ENCODE measurements at places on chromosomes 2 and 18.

DNA sequence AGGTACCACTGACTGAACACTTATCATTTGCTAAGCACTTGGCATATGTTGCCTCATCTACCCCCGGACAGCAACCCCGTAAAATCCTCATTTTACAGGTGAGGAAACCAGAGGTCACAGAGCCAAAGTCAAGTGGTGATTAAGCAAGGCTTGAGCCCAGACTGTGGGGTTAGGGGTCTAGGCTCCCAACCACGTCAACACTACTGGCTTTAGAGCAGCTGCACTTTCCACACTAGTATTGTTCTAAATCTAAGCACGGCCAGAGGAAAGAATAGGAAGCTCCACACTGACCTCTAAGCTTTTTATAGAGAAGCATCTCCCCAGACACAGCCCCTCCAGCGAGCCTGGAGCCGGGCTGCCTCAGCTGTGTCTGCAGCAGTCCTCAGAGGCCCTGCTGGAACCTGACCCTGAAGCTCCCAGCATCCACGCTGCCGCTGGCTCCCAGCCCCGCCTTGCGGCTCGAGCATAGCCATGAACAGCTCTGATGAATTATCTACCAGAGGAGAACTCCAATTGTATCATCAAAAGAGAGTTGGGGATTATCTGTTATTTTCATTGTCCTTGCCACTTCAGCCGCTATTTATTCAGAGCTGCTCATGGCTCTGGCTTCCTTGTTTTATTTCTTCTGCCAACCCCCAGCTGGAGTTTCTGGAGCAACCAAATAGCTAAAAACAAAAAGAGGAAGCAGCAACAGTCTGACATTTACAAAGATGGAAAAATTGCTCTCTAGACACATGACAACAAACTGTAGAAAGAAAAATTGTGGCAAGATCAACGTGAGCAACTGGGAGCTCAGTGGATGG is 62.2 kb upstream of the RTN4 start:
- no peak for DNase-seq

DNA sequence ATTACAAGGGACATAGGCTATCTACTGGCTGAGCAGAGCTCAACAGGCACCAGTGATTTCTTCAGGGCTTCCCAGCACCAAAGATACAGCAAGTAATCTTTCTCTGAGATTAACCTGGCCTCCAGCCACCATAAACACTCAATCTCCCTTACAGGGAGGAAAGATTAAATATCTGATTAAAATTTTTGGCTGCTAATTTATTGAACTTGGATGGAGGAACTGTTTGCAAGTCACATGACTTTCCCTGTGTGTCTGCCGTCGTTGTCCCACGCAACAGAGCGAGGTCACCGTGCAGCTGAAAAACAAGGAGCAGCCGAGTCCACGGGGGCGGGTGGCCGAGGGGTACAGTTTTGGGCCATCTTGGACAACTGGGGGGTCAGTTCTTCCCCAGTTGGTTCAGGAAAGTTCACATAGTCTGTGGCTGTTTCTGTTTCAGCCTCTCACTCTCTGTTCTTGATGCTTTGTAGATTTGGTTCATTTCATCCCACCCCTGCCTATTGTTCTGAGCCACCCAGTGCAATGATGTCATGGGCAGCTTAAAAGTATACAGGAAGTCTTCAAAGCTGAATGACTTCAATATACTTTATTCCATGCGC is 186.8 kb upstream of the CTAGE1 start:
- DNase-seq = no peak

DNA sequence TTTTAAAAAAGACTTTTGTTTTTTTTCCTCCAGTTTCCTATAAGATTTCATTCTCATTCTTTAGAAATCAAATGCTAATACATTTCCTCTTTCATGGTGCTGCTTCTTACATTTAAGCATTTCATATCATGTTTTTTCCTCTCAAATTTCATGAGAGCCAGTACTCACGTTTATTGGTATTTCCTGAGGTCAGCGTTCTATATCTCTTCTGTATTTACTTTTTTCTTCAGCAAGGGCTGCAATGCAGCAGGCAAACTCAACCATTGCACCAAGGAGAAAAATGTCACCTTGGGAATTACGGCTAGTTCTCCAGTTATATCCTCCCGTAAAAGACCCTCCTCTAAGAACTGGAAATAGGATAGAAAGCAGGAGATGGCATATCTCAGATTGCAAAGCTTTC is 32.4 kb downstream of the UPP2 start:
- no peak for DNase-seq

- no peak for DNase-seq
Observed at GRCh38 chr2:30801821-30802455, 5.3 kb downstream of the CAPN13 start.

DNA sequence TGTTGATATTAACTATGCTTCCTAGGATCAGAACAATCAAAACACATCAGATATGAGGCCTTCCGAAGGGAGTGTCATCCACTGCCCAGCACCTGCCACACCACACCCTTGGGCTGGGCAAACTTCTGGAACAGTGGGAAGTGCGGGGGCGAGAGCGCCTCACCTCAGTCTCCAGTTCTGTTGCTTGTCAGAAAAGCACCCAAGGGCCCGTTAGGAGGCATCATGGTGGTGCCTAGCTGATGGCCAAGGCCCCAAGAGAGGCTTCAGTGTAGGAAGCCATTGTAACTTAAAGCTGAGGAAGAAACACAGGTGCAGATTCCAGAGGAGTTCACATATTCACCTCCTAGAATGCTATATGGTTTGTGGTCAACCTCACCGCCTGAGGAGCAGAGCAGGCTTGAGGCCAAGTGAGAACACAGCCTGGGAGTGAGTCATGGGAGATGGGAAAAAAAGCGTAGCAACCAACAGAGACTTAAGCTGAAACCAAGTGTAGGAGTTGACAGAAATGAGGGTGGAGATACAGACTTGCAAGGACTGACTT is 85.1 kb upstream of the ATL2 start:
- DNase-seq = no peak

- no peak for DNase-seq
Observed at GRCh38 chr2:64524604-64525316, 632 bp downstream of the AFTPH start.

DNA sequence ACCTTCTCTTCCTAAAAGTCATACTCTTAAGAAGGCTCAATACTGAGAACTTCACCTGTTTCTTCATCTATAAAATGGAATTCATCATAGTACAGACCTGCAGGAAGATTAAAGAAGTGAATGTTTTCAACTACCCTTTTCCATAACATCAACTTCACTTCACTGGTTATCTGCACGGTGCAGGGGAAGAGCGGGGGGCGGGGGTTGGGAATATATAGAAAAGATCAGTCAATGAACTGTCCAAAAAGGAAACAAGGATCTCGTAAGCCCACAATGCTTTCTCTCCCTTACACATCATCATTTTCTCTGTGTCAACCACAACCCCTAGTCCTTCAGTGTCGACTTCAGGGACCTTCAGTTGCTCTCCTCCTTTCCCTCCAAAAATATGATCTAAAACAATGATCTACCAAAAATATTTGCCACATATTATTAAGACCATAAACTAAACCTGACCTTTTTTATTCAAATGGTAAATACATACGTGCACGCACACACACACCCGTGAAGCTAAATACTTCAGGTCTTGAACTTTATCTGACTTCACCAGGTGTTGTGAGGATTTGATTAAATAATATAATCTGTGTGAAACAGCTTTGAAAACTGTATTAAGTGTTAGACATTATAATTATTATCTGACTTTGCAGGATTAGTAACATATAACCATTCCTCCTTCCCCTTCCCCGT is 4.9 kb downstream of the MBOAT2 start:
- no peak for DNase-seq

DNA sequence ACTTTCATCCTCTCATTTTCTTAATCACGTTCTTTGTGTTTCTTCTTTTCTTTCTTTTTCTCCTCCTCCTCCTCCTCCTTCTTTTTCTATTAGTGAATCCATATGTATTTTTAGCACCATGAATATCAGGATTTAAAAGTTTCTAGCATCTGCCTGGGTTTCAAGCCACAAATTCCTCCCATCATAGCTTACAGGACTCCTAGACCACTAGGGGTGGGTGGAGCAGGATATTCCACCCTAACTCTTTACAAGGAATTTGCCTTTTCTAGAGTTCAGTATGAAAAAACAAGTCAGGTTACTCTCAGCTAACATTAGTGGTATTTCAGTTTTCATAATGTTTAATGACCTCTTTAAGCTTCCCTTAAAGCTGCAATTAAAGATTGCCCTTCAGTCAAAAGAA is 19.1 kb upstream of the LRRTM1 start:
- no peak for DNase-seq

DNA sequence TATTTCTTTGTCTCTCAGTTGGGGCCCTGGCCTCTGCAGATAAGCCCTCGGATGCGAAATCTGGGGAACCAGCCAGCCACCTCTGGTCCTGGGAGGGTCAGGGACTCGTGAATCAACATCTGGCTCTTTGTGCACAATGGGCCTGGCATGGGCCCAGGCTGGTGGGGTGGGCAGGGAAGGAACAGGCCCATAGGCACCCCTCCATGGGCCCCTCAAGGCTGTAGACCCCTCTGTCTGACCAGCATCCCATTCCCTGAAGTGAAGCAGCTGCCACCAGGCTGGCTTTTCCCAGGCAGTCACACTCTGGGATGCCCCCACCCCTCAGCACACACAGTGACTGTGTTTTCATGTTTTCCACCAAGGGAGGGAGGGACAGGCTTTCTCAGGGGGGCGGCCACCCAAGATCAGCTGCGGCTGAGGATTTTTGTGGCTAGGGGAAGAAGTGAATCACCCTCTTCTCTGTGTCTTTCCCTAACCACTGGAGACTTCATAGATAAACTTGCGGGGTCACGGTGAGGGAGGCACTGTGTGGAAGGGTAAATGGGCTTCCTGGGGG is 166.0 kb downstream of the AGAP1 start:
- no peak for DNase-seq

- DNase-seq = no peak
Observed at GRCh38 chr2:220961143-220961860, 610.8 kb downstream of the EPHA4 start.

DNA sequence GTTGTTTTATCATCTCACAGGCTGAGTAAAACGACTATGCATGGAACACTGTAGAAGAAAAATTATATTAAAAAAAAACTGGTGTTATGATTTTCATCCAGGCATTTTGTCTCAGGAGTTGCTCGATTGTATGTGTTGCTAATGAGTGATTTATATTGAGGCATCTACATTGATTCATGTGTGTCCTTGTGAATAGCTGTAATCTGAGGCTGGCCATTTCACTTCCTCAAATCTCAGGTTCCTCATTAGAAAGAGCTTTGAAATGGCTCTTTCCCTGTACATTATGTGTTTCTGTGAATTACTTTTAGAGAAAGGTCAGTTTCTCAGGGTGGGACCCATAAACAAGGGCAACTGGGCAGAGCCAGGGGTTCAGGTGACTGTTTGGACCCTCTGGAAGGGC is 2.3 kb downstream of the IL18R1 start:
- DNase-seq = no peak
